ENCODE measurements at places on chromosomes 6 and 20.

DNA sequence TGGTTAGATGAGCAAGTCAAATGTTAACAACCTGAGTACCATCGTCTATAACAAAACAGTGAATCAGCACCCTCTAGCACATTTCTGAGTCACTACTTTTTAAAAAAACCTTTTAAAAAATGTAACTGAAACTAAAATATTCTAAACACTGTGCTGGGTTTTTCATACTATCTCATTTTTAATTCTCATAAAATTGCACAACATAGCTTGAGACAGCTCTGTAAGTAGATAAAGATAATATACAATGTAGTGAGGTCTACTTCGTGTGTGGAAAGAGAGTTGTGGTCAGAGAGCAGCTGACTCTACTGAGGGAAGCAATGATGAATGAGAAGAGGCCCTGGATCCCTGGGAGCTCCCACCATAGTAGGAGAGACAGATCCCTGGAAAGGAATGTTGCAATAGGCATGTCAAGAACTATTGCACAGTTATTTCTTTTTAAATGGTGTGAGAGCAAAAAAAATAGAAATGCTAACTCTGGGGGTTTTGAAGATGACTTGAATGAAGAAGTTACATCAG, 13.6 kb upstream of the CALHM6 start:
- peak; percentile 99 for DNase-seq

DNA sequence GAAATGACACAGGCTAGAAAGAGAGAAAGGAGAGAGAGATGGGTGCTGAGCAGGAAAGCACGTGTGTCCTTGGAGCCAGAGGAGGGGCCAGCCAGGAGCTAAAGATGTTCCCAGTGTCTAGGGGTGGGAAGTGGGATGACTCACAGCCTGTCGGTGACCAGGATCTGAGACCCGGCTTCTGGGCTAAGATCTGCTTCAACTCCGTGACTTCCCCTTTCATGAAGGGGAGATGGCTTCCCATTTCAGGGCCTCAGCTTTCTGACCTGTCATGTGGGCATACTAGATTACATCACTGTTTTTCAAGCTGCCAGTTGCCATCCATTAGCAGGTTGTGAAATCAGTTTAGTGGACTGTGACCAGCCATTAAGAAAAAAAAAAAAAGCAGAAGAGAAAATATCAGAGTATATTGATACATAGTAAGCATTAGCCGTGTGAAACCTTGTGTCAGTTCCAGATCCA, 5.4 kb downstream of the TGM3 start:
- peak; percentile 62 for DNase-seq

DNA sequence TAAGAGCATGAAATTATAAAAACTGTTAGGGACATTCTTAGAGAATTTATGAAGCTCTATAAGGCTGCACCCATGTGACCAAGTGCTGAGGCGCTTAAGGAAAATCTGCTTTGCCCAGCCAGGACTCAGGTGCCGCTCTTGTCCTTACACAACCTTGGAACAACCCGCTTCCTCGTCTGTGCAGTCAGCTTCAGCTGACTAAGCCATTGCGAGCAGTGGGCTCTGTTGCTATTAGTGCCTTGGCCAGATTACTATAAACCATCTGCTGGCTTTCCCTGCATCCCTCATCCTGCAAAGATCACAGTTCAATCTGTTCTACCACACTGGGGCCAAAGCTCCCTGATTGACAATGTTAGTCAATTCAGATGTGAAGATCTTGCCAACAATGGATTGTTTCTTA, 89.1 kb upstream of the E2F3 start:
- DNase-seq = no peak

DNA sequence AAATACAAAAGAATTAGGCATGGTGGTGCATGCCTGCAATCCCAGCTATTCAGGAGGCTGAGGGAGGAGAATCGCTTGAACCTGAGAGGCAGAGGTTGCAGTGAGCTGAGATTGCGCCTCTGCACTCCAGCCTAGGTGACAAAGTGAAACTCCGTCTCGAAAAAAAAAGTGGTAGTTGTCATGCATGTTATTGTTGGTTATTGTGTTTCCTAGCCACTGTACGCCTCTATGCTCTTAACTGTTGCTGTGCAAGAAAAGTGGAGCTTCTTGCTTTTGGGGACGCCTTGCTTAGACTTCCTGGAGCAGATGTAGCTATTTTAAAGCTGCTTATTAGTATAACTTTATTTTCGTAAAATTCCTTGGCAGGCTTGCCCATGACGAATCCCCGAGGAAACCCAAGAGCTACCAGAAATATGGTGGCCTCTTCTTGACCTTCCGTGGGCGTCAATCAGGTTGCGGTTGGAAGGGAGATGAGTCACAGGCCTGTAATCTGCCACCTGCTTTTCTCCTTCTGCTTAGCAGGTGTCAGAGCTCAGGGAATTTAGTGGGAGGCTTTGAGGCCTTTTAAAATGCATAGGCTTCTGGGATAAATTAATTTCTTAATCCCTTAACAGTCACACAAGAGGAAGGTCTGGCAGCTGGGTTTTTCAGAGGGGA, 17.3 kb downstream of the GABRR2 start:
- peak; percentile 93 for DNase-seq

- DNase-seq = no peak
Observed at GRCh38 chr20:46394872-46395760, 11.3 kb downstream of the ELMO2 start.

GRCh38 chr6:11363881-11364576, 131.6 kb upstream of the NEDD9 start:
- DNase-seq = no peak

- DNase-seq = no peak
Observed at GRCh38 chr20:40284611-40285010, 404.4 kb downstream of the MAFB start.

DNA sequence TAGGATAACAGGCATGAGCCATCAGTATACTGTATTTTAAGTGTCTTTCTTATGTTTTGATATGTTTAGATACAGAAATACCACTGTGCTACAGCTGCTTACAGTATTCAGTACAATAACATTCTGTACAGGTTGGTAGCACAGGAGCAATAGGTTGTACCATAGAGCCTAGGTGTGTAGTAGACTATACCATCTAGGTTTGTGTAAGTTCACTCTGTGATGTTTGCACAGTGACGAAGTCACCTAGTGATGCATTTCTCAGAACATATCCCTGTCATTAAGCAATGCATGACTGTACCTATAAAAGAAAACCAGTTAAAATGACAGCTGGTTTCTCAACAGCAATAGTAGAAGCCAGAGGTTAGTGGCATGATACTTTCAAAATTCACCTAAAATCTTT, 3.0 kb upstream of the ZBTB24 start:
- no peak for DNase-seq

DNA sequence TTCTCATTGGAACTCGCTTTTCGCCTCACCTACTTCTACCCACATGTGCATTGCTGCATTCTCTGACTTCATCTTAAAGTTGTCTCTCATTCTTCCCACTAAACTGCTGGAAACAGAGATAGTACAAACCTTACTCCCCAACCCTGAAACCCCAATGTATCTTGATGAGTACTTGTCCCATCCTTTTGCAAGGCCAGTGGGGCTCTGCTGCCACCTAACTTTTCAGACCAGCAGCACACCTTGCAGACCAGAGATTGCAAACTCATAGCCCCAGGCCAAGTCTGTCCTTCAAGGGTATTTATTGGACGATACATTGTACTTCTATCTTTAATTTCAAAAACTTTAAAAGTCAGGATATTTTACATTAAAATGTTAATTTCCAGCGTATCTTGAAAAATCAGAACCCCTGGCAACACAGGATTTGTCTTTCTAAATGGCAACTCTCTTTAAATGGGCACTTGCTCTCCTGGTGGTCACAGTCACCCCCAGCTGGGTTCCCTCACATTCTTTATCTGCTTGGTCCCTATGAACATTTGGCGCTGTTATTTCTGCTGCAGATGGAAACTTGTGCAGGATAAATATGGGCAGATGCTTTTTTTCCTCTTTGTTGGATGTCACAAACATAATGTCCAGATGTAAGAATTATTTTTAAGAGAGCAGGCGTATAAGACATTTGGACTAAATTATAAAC, 83.9 kb downstream of the SOD2 start:
- DNase-seq = peak; percentile 40

DNA sequence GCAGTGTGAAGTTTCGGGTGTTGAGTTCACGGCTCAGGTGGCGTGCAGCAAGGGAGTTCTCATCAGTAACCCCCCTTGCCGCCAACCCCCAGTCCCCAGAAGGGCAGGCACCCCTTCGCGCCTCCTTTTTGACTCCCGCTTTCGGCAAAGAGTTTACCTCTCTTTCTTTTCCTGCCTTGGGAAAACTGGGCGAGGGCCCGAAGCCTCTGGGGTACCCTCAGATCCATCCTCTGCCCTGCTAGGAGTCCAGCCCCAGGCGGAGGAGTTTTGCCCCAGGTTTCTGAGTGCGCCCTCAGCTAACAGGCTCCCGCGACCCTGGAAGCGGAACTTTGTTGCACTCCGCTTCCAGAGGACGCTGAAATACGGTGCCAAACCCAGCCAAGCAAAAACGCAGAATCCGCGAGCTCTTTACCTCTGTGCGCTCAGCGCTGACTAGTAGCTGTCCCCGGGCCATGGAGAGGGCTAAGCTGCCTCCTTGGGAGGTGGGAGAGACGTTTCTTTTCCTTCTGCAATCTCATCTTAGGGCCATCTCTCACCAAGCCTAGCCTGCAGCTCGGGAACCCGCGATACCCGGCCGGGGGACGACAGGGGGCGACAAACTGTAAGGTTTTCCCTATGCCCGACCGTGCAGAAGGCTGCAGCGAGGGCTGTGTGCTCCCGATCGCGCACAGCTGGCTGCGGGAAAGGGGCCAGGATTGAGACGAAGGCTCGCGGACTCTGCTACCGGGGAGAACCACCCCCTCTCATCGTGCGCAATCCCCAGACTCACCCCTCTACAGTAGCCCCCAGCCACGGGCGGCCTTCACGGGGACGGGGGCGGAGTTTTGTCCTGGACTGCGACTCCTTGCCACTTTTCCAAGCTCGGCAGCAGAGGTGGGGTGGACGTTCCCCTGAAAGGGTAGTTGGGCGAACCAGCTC, 2.7 kb upstream of the PAX1 start:
- DNase-seq = no peak

- DNase-seq = peak; percentile 91
Observed at GRCh38 chr6:31403283-31404060, at the start of gene MICA. TSS of gene MICA (plus strand) at chr6:31403595. CDS start at chr6:31403633, 38 bp downstream.

GRCh38 chr6:134152767-134153485, 100.5 kb upstream of the SLC2A12 start:
- DNase-seq = no peak

DNA sequence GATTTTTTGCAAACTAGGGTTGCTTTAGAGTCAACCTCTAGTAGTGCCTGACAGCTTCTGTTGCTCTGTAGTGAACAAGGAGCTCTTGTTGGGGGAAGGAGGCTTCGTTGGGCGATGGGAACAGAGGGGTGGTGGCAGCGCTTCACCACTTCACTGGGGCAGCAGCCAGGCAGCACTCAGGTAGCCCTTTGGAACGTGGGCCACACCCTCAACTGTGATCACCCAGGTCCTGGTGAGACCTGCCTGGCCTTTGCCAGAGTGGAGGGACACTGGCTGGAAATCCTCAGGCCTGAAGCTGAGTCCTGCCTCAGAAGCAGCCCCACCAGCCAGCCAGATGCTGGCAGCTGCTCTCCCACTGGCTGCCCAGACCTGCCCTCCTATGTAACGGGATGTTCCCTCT, 10.4 kb upstream of the EDN3 start:
- DNase-seq = no peak

GRCh38 chr6:26273673-26274588, 91.1 kb upstream of the BTN3A2 start:
- DNase-seq = peak; percentile 53

- no peak for DNase-seq
Observed at GRCh38 chr6:97465877-97466561, 183.0 kb upstream of the MMS22L start.

DNA sequence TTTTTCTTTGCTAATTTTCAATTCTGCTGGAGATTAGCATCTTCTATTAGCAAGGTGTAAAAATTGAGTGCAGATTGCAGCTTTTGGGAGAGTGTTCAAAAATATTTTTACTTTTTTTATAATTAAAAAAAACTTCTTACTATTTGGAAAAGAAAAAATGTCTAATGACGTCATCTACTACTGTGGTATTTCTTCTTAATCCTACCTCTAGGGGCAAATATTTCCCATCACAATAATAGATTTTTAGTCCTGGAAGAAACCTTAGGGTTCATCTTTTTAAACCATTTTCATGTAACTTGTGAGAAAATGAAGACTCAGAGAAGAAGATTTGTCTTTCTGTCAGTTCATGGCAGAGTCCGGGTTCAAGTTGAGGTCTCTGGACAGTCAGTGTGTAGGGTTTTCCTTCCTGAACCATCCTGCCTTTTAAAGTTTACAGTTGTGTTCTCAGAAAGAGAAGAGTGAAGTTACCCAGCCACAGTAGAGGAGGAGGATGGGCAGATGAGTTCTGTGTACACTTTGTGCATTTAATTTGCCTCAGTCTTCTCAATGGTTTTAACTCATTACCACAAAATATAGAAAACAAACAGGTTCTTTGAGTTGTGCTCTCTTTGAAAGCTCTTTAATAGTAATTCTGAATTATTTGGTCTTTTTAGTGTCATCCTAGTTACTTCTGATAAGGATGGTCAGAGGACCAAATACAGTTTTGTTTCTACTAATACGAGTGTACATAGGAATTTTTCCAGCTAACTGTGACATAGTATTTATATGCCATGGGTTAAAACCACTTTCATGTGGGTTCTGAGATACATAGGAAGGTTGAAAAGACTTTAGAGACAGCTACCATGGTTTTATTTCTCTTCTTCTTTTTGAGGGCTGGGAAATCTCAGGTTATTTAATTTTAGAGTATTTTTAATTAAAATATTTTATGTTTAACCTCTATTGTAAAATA, 184.7 kb downstream of the CDKAL1 start:
- DNase-seq = no peak

DNA sequence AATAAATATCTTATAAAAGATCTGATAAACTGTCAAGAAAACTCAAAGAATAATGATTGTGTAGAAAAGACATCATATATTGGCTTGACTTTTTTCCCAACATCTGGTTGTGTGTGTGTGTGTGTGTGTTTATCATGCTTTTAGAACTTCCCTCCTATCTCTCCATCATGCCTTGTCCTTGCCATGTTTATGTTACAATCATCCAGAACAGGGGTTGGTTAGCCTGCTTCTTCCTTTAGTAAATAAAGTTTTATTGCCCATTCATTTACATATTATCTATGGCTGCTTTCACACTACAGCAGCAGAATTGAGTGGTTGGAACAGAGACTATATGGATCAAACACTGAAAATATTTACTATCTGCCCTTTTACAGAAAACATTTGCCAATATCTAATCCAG, 52.8 kb upstream of the RIPOR2 start:
- no peak for DNase-seq
